Right forelimb (tissue), 1 donor: ENCODE measurements at places on chromosomes 1 and 21.

DNA sequence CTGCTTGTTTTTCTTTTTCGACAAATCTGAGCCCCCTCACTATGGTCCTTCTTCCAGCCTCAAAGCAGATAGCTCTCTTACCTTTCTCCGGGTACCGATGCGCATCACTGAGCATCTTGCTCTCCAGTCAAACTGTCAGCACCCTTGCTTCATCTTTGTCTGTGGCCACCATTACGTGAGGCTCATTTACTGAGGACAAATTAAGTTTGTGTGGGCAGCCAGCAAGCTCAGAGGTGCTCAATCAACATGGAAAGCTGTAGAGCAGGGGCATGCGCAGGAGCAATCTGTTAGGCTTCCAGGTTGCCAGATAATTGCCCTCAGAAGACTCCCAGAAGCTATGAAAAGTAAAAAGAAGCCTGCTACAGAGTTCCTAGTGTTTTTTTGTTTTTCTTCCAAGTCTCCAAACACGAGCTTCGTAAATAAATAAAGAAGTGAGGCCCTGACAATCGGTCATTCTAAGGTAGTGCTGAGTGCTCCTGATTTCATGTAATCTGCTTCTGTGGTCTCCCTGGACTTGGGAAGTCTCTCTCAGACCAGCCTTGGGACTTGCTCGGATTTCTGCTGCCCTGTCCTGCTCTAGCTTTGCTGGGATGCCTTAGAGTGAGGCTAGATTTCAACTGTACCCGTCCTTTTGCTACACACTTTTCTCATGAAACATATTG is 1.8 kb downstream of the C1orf53 start:
- DNase-seq = no peak

- no peak for DNase-seq
These were observed 19.6 kb upstream of the C2CD2 start for GRCh38 chr21:41973427-41973831.

- DNase-seq = no peak
These were observed 14.2 kb downstream of the UTP11 start for GRCh38 chr1:38026592-38027200.

DNA sequence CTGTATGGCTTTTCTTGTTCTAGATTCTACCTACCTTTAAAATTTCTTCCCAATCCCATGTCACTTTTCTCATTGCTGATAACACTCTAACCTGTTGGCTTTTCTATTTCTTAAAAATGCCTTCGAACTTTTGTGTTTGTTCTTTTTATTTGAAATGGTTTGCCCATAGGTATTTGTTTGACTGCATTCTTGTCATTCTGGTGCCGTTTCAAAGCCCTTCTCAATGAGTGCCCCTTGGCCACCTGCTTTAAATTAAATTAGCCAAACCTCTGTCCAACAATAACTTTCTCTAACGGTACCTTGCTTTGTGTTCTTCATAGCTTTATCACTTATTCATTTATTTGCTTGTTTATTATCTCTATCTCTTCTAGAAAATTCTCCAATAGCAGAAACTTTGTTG is 38.9 kb downstream of the KCTD3 start:
- no peak for DNase-seq

GRCh38 chr1:147109762-147110161 is 62.5 kb downstream of the PRKAB2 start:
- DNase-seq = no peak

GRCh38 chr1:165632491-165632890 is 1.5 kb downstream of the MGST3 start:
- DNase-seq = no peak

- DNase-seq = no peak
These were observed 198.6 kb upstream of the TMEM51 start for GRCh38 chr1:14954930-14955329.

GRCh38 chr1:225769687-225770086 is 7.9 kb upstream of the SRP9 start:
- no peak for DNase-seq

- DNase-seq = peak; percentile 78
These were observed 19.8 kb upstream of the MUTYH start for GRCh38 chr1:45359882-45360513.

- DNase-seq = no peak
These were observed 14.9 kb downstream of the CREG1 start for GRCh38 chr1:167538657-167539056.

- DNase-seq = no peak
These were observed 988.1 kb upstream of the B3GALT2 start for GRCh38 chr1:194174528-194174927.
